ENCODE measurements at places on chromosomes 6 and 20.

DNA sequence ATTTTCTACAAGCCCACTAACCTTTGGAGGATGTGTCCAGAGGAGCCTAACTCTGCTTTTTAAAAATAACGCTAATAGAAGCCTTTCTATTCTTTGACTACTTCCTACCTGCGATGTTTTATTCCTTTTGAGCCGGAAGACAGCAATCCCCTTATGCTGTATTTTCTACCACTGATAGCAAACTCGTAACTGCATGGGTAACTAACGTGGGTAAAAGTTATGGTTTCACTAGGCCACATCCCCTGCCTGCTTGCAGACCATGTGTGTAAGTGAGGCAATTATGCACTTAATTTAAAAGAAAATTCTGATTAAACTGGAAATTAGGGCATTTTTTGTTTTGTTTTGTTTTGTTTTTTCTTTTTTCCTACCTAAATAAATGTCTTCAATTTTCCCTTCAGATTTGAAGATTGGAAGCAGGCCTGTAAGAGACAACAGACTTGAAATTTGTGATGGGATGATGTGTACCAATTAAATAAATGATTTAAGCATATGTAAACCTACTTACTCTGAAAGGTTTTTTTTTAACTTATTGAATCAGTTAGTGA, 931 bp downstream of the UFL1 start:
- DNase-seq: no peak

- DNase-seq: no peak
These were observed 122.8 kb downstream of the TASP1 start for GRCh38 chr20:13515796-13516558.

DNA sequence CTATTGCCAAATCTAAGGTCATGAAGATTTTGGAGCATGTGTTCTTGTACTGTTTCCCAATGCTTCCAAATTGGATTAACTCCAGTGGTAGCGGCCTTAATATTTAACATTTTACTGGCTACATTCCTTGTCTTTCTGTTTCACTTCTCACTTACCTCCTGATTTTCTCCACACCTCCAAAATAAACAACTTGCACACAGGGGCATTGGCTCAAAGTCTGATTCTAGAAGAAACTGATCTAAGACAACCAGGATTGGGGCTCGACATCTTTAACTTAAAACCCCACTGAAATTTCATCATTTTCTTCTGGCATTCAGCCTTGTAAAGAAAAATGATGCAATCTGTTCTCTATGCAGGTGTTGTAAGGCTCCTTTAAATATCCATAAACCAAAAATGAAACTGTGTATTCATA, 557.9 kb upstream of the ID4 start:
- no peak for DNase-seq

DNA sequence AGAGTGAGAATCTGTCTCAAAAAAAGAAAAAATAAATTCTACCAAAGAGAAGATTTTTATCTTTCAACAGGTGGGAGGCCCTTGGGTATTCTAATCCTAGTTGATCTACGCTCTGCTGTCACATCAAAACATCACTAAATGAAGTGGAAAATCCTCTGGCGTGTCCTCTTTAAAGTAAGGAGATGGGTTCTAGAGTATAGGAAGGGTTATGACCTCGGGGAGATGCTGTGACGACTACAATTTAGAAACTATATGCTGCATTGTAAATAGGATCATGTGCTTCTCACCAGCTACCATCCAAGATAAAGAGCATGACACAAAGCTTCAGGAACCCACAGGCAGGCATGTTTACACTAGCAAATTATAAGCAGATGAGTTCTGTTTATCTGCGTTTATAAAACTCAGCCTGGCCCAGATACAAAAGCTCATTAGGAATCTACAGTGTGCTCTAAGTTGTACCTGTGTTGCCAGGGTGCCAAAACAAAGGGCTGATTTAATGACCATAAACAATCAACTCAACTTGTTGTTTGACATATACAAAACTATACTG, 197.1 kb upstream of the PLN start:
- no peak for DNase-seq

DNA sequence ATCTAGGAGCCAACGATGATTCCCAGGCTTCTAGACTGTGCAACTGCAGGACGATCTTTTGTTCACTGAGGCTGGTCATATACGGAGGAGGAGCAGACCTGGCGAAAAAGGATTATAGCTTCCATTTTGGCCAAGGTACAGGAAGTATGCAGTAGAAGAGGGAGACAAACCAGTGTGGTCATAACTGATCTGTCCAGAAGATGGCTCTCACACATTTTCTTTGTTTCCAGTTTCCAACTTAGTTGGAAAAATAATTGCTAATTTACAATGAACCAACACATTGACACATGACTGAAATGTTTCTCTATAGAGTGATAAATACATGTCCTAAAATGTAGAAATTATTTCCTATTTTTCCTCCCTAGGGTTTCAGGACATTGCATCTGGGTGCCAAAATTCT, 364.1 kb upstream of the BTBD3 start:
- DNase-seq: no peak

DNA sequence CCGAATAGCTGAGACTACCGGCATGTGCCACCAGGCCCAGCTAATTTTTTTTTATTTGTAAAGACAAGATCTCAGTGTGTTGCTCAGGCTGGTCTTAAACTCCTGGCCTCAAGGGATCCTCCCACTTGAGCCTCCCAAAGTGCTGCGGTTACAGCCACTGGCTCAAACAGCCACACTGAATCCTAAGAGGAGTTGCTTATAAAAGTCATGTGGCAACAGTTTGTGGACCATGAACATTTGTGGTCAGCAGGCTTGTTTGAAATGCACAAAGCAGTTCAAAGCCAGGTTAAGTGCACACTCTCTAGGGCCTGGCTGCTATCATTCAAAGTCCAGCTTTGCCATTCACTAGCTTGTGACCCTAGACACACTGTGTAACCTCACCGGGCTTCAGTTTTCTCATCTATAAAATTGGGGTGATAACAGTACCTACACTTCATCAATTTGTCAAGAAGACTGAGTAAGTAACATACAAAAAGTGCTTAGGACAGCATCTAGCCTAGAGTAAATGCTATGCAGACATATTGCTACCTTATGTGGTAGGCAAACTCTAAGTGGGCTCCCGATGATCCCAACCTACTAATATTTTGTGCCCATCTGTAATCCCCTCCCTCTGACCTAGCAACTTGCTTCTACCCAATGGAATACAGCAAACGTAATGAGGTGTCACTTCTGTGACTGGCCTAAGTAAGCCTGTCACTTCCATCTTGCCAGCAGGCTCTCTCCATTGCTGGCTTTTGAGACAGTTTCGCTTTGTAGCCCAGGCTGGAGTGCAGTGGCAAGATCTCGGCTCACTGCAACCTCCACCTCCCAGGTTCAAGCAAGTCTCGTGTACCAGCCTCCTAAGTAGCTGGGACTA, 122.9 kb downstream of the ZMYND8 start:
- no peak for DNase-seq

DNA sequence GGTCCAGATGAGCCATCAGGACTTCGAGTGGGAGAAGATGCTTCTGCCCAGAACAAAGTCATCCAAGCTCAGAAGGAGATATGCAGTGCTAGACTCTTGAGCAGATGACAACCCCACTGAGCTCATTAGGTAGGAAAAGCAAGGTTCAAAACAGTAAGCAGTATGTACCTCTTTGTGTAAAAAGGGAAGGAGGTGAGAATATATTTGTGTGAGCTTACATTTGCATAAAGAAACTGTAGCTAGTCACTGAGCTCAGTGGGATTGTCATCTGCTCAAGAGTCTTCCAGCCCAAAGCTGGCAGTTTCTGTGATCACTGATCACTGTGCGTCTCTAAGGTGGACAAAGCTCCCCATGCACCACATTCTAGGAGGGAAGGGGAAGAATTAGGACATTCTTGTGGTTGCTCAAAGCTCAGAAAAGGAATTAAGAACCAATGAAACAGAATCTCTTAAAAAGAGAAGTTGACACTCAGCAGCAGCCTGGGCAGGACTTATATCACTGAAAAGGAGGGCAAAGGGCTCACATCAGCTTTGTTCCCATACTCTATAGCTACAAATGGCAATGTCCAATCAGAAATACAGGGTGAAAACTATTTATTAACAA, 90.0 kb upstream of the MAFB start:
- DNase-seq: no peak

DNA sequence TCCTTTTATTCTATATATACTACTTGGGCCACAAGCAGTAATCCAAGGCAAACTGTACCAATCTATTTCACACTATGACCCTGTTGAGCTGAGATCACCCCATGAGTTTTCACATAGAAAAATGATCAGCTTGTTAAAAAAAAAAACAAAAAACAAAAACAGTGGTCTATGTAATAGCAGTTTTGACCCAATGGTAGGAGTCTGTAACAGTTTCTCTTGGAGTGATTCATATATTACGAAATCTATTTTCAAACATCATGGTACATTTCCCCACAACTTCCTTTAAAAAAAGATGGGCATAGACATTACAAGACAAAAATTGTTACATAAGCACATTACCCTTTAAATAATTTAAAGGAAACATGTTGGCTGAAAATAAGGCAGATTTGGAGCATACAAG, 78.1 kb downstream of the PRSS35 start:
- DNase-seq: no peak

GRCh38 chr6:21188505-21189223, 404.9 kb upstream of the SOX4 start:
- DNase-seq: no peak

DNA sequence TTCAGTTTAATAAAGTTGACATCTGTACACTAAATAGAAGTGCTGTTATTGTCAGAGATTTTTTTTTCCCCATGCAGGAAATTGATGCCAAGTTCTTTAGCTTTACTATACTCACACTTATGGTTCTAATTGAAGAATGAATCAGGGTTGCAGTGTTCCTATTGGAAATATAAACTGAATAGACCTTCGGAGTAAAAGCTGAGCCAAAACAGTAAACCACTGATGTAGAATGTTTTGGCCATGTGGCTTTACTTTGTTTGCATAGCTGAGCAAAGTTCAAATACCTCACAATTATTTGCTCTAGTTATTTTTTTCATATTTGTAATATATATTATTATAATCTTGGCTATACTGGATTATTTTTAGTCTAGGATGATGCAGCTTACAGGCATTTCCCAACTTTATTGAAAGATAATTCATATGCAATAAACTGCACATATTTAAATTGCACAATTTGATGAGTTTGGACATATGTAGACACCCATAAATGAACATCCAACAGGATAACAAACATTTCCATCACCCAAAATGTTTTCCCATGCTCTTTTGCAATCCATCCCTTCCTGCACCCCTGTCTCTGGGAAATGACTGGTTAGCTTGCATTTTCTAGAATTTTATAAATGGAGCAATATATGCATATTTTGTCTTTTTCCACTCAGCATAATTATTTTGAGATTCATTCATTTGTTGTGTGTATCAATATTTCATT, 105.8 kb upstream of the NOX3 start:
- DNase-seq: no peak

GRCh38 chr6:35230950-35231349, 17.2 kb downstream of the SCUBE3 start:
- DNase-seq: peak; percentile 51

- no peak for DNase-seq
These were observed 3.3 kb downstream of the TRMT11 start for GRCh38 chr6:125989631-125990030.

Data from tibial artery (tissue), 4 donors.